ENCODE measurements at places on chromosomes 11 and 22.

- no peak for DNase-seq
Measured at GRCh38 chr22:45987136-45987861, 10.3 kb upstream of the WNT7B start.

DNA sequence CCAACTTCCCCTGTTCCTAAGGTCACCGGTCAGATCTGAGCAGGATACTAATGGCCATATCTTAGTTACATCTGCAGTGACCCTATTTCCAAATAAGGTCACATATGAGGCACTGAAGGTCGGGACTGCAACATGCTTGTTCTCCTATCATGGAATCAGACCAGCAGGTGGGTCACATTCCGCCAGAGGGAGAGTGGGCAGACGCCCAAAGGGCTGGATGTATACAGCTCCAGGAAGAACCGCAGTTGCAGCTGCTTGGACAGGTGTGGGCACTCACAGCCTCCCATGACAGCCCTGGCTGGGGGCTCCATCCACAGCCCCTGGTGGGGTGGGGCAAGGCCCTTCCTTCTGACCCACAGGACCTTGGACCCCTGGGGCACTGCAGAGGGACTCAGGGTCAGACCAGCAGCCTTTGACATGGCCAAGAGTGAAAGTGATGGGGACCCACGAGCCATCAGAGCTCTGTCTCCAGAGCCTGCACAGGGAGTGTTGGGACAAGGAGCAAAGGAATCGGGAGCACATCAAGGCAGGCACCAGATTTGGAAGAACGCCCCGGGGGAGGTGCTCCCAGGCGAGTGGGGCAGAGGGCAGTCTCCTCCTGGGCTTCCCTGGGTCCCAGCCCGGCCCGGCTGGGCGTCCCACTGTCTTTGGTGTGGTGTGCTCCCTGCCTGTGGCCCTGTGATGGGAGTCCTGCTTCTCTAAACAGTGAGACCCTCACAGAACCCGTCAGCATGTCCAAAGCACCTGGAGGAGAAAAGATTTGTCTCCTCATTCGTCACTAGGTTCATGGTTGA lies 13.3 kb upstream of the CD81 start:
- no peak for DNase-seq

- no peak for DNase-seq
Measured at GRCh38 chr22:30183271-30183670, 63.3 kb downstream of the LIF start.

DNA sequence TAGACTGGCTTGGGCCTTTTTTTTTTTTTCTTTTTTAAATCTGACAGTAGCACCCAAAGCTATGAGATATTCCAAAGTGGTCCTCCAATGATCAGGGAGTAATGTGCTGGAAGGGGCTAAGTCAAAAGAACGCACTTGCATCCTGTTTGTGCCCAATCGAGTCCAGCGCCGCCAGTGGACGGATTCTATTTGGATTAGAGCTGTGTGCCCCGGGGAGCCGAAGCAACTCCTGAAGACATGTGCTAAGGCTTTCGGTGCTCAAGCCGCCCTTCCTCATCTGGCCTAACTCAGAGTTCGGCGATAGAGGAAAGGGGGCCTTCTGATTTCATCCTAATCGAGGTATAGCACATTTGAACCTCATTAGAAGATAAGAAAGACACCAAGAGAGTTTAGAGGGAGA lies 147.8 kb upstream of the NECTIN1 start:
- no peak for DNase-seq

DNA sequence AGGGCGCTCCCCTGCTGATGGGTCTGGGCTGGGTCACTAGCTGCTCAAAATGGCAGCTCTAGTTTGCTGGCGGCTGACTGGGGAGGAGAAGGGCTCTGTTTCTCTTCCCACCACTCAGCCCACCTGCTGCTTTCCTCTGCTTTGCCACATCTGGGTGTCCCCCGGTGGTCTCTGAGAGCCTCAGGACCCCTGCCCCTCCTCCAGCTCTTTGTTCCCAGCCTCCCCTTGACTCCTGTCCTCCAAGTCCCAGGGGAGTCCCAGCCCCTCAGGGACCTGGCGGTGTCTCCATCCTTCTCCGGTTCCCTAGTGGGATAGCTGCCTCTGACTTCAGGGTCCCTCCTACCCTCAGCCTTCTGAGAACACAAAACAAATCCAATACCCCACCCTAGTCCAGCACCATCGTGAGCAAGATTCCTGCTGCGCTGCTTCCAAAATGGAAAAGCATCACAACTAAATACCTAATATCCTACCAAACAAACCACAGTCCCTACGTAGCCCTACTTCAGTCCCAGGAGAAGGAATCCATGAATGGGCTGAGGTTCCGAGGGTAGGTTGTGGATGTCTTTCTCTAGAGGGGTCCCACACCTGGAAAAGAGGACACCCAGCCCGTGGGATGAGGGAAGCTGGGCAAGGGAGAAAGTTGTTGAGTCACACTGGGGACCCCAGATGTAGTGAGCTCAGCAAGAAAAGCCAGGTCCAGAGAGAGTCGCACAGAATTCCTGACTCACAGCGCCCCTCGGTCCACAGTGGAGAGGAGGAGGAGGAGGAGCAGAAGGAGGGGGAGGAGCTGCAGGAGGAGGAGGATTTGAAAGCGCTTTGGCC lies 45.0 kb upstream of the NNMT start:
- no peak for DNase-seq

- no peak for DNase-seq
Measured at GRCh38 chr11:115613986-115614632, 109.9 kb upstream of the CADM1 start.

GRCh38 chr11:33379947-33380346 lies 122.8 kb downstream of the HIPK3 start:
- no peak for DNase-seq

- no peak for DNase-seq
Measured at GRCh38 chr11:17609291-17610084, 62.4 kb downstream of the OTOG start.

- DNase-seq, result no peak
Measured at GRCh38 chr11:86251345-86251744, 6.8 kb downstream of the EED start.

- DNase-seq, result no peak
Measured at GRCh38 chr11:64728757-64729365, 5.9 kb upstream of the NRXN2 start.

DNA sequence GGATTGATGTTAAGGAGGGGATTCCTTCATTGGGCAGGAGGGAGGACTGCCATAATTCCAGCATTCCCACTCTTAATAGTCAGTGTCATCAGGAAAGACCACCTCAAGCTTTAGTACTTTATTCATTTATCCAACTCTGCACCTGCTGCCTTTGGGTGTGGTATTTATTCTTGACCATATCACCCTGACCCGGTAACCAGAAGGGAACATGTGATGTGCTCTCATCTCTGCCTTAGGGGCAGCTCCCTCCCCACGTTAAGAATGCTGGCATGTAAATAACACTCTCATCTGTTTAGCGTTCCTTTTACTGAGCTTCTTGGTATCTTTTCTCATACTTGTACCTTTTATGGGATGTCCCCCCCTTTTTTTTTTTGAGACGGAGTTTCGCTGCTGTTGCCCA lies 7.7 kb downstream of the CAT start:
- no peak for DNase-seq

DNA sequence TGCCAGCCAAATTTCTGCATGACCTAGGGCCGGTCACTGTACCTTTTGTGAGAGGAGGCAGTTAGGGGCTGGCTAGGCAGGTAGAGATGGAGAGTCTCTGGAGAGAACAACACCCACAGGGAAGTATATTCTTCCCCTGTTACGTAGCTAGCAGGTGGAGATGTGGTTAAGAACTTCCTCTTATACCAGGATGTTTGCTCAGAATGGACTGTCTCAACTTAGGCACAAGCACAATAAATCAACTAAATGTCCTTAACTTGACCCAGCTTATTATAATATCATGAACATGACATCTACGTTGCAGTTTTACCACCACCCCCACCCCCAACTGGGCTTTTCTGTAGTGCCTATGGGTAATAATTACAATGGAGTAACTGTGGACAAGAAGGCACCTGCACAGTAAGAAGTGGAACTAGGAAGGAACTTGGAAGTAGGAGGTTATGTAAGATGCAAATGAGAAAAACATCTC lies 60.7 kb upstream of the MPEG1 start:
- DNase-seq, result no peak

- DNase-seq, result no peak
Measured at GRCh38 chr22:44443641-44444235, 54.3 kb downstream of the RTL6 start.

- no peak for DNase-seq
Measured at GRCh38 chr11:46017341-46017740, 94.9 kb downstream of the LARGE2 start.

- no peak for DNase-seq
Measured at GRCh38 chr11:62535802-62536201, 10.8 kb downstream of the AHNAK start.

GRCh38 chr22:30284666-30285065 lies 4.6 kb downstream of the CASTOR1 start:
- no peak for DNase-seq

DNA sequence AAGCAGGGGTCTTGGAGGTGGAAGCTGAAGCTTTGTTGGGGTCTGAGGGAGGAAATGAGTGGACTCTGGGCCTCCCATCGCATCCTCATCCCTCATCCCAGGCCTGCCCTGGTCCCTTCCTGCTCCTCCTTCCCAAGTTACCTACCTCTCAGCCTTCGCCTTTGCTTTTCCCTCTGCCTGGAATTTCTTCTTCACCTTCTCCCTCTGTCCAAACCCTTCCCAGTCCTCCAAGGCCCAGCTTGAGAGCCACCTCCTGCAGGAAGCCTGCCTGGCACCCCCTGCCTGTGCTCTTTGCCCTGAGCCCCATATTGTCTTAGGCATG lies 2.1 kb upstream of the NUDT8 start:
- no peak for DNase-seq

- DNase-seq, result no peak
Measured at GRCh38 chr22:40407021-40407761, 36.8 kb downstream of the SGSM3 start.

GRCh38 chr11:66741153-66741552 lies 12.1 kb upstream of the SPTBN2 start:
- no peak for DNase-seq

DNA sequence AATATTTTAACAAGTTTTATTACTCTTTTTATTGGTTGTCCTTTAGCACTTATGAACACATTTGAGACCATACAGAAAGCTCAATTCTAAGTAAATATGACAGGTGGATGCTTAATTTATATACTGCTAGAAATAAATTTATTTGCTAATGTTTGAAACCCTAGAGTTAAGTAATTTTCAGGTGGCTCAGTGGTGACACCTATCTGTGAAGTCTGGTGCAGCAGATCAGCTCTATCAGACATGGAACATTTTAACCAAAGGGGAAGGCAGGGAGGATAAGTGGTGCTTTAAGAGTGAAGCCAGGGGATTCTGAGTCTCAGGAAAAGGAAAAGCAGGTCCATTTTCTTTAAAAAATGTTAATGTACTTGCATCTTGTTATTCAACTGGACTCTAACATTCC lies 175.8 kb downstream of the DSCAML1 start:
- no peak for DNase-seq

- peak; percentile 43 for DNase-seq
Measured at GRCh38 chr11:119100994-119101758, 477 bp downstream of the DPAGT1 start.

DNA sequence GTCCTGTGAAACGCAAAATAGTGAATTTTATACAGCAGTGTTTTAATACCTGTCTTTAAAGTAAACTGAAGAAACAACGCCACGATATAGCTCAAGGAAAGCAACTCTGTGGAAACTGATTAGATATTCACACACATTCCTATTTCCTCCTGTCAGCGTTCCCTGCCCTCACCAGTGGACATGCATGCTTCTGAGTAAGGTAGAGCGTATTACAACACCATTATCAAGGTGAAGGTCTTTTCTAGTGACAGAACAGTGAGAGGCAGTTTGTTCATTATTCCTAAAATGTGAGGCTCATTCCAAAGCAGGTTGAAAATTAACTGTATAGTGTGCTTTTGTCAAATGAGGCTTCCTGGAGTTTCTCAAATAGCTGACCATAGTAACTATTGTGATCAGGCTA lies 153.1 kb downstream of the DDX10 start:
- DNase-seq, result no peak

DNA sequence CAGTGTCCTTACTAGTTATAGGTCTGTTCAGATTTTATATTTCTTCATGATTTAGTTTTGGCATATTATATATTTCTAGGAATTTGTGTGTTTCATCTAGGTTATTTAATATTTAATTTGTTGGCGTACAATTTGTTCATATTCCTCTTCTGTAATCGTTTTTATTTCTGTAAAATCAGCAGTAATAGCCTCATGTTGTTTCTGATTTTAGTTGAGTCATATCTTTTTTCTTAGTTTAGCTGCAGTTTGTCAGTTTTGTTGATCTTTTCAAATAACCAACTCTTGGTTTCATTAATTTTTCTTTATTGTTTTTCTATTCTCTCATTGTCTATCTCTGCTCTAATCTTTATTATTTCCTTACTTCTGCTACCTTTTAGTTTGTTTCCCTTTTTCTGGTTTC lies 20.3 kb downstream of the GLB1L2 start:
- no peak for DNase-seq

DNA sequence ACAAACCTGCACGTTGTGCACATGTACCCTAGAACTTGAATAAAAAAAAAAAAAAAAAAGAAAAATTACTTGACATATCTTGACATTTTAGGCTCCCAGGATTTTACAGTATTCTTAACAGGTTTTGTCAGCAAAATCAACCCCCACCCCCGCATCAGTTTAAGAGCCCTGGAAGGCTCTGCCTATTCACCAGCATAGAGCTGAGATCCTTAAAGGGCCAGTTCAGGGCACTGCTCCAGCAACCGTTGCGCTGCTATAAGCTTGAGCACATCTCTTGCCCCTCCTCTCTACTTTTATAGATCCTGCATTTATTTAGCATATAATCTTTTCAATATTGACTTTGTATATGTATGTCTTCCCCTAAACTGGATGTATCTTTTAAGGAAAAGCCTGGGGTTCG lies 697 bp upstream of the PAFAH1B2 start:
- peak; percentile 23 for DNase-seq

GRCh38 chr11:127789927-127790326 lies 789.4 kb upstream of the KIRREL3 start:
- DNase-seq, result peak; percentile 9

- DNase-seq, result no peak
Measured at GRCh38 chr11:65293909-65294381, 20.7 kb upstream of the CDC42EP2 start.

DNA sequence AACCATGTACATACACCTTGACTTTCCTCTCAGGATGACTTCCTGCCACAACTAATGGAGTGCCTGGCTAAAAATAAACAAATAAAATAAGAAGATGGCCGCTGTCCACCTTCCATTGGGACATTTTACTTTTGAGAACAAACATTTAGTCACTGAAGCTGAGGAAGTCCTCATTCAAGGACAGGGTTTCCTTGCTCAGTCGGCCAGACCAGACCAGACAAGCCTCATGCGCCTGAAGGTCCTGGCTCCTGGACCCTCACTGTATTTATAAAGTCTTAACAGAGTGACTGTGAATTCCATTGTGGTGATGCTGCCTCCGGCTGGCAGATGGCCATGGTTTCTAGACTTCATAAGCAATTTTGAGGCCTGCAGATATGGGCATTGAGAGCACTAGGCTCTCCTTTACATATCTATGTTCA lies 114.5 kb downstream of the MAML2 start:
- no peak for DNase-seq

- DNase-seq, result no peak
Measured at GRCh38 chr11:118948000-118948399, 8.1 kb upstream of the UPK2 start.

All from stimulated activated CD4-positive, alpha-beta T cell treated with anti-CD3 and anti-CD28 coated beads, Interleukin-2, amount 100 ng/mL, for 24 hours (primary cell).